ENCODE measurements at places on chromosomes 16 and 17.

GRCh38 chr17:80096561-80097021 is 4.8 kb upstream of the GAA start:
- DNase-seq, result no peak

DNA sequence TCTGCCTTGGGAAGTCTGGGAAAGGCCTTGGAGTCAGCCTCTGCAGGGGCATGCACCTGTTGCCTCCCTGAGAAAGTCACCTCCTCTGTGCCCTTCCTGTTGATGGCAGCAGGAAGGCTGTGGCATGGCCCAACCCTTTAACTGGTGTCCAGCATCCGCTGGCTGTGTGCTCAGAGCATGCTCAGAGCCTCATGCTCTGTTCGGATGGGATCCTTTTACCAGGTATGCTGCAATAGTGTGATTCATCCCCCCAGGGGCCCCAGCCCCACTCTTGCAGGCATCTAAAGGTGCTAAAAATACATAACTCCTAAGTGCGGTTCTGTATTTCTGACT is 24.9 kb downstream of the KLHL36 start:
- peak; percentile 45 for DNase-seq

DNA sequence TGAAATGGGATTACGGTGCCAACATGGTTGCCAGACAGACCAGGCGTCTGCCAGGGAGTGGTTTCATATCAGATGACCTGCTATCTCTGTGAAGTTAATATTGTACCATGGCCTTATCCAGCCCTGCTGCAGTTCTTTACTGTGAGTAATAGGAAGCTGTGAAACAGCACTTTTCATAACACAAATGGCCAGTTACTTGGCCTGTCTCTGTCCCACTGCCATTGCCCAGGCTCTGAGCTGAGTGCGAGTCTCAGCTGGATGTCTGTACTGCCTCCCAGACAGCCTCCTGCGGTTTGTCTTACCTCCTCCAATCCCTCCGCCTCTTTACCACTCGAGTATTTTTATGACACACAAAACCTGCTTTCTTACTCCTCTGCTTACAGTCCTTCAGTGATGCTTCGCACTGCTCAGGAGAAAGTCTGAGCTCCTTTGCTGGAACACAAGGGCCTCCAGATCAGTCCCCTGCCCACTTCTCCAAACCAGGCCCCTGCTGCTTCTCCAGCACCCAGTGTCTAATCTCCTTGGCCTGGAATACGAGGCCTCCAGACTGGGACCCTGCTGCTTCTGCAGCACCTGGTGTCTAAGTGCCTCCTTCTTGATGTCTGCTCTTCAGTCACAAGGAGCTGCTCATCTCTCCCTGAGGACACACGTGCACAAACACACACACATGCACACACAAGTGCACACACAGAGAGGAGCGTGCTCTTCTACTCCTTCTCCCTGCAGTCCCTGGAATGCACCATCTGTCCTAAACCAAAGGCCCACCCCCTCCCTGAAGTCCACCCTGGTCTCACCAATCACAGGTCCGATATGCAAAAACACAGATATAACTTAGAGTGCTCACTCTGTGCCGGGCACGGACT is 17.1 kb upstream of the RHOT1 start:
- no peak for DNase-seq

GRCh38 chr17:16926061-16926511 is 45.8 kb downstream of the TNFRSF13B start:
- no peak for DNase-seq

- no peak for DNase-seq
Measured at GRCh38 chr17:48613862-48614694, 1.0 kb downstream of the HOXB8 start.

GRCh38 chr16:85675251-85675874 is 13.4 kb downstream of the GINS2 start:
- DNase-seq, result peak; percentile 75

DNA sequence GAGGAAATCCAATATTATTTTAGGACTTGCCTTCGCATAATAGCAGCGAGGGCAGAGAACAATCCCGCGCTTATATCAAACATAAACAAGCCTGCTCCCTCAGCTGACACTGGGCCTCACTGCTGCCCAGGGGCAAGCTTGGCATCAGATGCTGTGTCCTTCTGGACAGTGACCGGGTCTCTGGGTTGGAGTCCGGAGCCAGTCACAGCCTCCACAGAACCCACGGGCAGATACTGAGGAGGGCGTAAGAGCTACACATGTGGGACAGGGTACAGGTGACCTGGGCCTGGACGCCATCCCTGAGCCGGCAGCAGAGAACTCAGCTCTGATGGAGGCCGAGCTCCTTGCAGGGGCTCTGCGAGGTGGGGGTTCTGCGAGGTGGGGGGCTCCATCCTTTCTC is 14.7 kb upstream of the ZNF469 start:
- no peak for DNase-seq

DNA sequence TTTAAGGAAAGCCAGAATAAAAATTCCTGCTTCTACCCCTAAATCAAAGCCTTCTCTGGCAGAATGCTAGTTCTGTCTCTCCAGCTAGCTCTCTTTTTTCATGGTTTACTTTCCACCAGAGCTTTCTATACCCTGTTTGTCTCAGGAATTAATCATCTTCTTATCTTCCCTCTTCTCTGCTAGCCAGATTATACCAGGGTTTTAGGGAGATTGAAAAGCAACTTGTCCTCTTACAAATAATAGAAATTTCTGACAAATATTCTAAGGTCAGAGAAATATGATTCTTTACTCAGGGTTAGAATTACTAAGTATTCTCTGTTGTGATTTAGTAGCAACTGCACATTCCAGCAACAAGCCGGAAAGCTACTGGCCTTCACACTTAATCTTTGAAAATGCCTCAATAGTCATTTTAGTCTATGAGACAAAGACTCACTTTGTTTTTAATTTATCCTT is 166.4 kb downstream of the TANC2 start:
- DNase-seq, result peak; percentile 44

GRCh38 chr17:2385240-2386210 is 15.3 kb downstream of the MNT start:
- no peak for DNase-seq

DNA sequence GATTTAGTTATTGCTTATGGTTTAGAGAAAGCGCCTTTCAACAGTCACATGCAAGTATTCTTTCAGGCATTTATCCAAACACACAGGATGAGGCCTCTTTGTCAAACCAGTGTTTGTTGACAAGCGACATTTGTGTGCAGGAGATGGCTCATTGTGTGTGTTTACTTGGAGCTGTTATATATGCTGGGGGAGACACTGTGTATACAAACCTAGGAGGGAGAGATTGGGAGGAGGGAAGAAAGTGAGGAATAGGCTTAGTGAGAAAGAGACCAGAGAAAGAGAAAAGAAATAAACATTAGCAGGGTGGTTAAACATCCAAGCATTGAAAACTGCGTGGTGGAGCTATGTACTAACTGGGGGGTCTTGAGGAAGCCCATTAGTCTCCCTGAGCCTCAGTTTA is 437.6 kb downstream of the MAF start:
- DNase-seq, result no peak

GRCh38 chr16:54431997-54432896 is 145.7 kb upstream of the IRX3 start:
- DNase-seq, result no peak

GRCh38 chr17:65109990-65110680 is 27.0 kb upstream of the RGS9 start:
- no peak for DNase-seq

GRCh38 chr16:11319529-11320146 is 25.6 kb upstream of the RMI2 start:
- no peak for DNase-seq

GRCh38 chr16:69762814-69763598 is 874 bp downstream of the WWP2 start:
- peak; percentile 63 for DNase-seq

- DNase-seq, result no peak
Measured at GRCh38 chr17:58504826-58505351, 9.5 kb downstream of the MTMR4 start.

DNA sequence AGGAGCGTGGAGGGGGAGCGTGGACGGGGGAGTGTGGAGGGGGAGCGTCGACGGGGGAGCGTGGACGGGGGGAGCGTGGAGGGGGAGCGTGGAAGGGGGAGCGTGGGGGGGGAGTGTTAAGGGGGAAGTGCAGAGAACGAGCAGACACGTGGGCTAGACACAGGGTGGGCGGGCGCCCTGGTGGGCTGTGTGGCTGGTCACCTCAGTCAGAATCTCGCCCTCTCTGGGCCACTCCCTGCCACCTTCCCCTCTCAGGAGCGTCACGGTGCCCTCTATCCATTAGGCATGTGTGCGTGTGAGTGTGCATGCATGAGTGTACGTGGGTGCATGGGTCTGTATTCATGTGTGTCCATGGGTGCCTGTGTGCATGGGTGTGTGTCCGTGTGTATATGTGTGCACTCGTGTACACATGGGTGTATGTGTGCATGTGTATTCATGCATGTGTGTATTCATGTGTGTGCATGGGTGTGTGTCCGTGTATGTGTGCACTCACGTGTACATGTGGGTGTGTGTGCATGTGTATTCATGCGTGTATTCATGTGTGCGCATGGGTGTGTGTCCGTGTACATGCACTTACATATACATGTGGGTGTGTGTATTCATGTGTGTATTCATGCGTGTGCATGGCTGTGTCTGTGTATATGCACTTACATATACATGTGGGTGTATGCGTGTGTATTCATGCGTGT is 49.3 kb upstream of the PABPN1L start:
- no peak for DNase-seq

DNA sequence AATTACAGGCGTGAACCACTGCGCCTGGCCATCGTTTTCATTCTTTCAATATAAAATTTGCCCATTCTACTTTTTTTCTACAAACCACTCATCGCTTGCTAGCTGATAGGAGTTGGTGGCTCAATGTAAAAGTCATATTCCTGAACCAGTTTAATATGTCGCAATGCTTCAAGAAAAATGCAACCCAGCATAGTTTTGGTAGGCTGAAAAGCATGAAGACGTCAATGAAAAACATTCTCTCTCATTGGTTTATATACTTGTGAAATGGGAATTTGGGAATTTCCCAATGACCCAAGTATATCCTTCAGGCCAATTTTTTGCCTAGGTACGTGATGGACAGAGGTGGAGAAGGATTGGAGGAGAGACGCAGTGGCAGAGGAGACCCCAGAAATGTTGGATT is 26.9 kb downstream of the USP43 start:
- DNase-seq, result peak; percentile 76

DNA sequence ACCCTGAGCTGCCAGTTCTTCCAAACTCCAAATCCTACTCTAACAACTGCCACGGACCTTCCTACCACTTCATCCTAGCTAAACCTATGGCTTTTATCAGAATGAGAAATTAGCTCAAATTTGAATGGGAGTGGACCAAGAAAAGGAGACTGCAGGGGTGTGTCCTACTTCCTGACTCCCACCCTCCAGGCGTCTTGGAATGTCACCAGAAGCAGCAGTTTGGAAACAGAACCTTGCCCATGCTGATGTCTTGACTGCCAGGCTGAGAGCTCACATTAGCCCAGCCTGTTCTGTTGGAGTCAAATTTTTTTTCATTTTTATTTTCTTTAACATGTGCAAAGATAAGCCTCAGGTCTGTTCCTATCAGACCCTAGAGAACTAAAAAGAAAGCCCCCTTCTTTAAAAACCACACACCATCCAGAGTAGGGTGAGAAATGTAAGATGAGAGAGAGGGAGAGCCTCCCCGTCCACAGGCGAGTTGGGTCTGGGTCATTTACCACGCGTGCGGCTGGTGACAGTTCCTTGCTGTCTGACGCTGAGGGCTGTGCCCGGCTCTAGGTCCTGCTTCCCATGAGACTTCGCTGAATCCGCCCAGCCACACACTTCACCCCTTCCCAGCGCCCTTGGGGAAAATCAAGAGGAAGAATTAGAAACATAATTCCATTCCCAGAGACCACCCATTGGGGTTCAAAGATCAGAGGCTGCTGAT is 54.3 kb downstream of the WNT3 start:
- no peak for DNase-seq

DNA sequence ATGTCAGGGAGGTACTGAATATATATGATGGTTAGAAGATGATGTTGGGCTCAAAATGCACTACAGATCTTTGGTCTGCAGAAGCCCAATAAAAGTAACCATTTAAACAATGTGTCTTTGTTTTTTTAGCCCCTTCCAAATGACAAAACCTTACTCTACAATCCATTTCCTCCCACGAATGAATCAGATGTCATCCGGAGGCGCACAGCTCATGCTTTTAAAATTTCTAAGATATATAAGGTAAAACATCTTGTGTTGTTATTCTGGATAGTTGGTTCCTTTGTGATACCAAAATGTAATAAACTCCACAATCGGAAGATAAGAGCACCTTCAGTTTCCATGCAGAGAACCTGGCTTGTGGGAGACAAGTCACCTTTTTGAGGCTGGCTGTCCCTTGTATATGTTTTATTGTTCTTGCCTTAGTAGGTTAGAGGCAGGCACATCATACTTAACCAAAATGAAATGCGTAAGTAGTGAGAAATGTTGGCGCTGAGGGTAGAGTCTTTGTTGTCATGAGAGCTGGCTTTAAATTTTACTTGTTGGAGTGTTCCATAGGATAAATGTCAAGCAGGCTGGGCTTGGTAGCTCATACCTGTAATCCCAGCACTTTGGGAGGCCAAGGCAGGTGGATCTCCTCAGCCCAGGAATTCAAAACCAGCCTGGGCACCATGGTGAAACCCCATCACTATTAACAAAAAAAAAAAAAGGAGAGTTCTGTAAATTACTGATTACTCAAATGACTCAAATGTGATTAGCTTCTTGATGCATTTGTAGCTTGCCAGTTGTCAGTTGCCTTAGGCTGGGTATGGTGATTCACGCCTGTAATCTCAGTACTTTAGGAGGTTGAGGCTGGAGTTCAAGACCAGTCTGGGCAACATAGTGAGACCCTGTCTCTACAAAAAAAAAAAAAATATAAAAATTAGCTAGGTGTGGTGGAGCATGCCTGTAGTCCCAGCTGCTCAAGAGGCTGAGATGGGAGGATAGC is 19.7 kb upstream of the SNTB2 start:
- no peak for DNase-seq

DNA sequence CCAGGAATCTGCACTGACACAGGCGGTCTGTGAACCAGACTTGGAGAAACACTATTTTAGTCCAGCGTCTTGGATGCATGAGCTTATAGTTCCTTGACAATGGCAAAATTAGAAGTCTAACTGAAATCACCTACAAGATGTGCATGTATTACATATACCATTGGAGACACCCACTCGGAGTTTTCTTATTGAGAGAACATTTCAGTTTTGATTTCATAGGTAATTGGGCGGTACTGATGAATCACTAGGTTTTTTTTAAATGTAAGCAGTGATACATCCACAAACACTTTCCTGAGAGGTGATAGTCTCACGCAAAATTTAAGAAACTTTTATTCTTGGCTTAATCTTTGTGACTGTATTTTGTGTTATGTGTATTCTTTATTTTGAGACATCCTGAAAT is 69.8 kb downstream of the PRKCA start:
- no peak for DNase-seq

DNA sequence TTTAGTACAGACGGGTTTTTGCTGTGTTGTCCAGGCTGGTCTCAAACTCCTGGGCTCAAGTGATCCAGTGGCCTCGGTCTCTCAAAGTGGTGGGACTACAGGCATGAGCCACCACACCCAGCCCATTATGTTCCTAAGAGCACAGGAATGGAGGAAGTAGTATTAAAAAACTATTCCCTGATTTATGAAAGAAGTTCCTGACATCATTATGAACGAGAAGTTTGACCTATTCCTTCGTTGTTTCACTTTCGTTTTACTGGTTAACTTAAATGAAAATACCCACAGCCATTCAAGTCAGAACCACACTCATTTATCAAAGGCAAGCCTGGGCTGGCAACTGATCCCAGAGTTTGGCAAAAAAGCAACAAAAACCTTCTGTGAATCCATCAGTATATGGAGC is 13.5 kb upstream of the CBX4 start:
- DNase-seq, result peak; percentile 51

Measured in choroid plexus epithelial cell (primary cell).